ENCODE measurements at places on chromosomes 7 and 10. TPM values are rescaled to one million over a fixed set of nuclear protein-coding genes. Genes with fewer than 3 reads are reported as not detected.

Gene ABCC2
- total RNA-seq: 191 TPM

Gene GPR85
- total RNA-seq: not detected

Gene TMEM273
- total RNA-seq: not detected

Gene CNNM1
- 1.8 TPM for total RNA-seq

Gene CRYGN
- 0.07 TPM for total RNA-seq

Gene METTL27
- total RNA-seq: 4.3 TPM

All from NCI-H460 (cell line).